ENCODE measurements at places on chromosomes 16 and 17.

DNA sequence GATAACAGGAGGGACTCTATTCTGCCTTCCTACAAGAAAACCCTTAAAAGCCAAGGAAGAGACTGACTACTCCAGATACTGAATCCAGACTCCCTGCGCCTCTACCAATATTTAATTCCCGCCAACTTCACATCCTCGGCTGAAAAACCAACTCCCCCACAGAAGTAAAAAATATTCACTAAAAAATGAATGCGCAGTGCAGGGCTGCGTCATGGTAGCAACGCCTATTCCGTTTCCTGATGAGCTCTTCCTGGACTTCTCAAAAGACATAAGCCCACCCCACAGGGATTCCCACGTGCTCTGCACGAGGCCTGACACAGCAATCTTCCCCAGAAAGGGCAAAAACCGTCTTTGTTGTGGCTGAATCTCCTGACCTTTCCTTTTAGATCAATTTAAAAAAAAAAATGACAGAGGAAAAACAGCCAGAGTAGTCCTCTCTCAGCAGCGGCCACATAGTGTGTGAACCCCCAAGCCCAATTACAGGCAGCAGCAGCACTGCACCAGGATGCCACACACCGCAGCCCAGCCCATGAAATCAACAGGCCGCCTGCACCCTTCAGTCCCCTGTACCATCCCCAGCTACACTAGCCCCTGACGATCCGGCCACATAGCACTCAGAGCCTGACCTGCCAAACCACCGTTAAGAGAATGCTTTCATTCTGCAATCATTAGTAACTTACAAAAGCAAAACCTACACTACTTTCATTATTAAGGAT lies 23.9 kb downstream of the KLHDC4 start:
- DNase-seq = no peak

GRCh38 chr17:58730937-58731336 lies 24.7 kb upstream of the PPM1E start:
- no peak for DNase-seq

DNA sequence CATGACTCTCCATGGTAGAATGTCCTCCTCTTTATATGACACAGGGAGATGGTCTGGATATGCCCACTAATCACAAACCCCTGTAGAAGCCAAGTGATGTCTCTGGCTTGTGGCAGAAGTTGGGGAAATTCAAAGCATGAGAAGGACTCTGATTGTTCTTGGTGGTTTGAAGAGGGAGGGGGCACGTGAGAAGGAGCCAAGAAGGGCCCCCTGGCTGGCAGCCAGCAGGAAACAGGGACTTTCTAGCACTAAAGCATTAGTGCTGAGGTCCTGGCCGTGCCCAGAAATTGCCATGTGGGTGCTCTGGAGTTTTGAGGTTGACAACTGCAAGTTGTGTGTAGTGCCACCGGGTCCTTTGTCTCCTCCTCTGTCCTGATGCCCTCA lies 199.9 kb downstream of the LGALS9B start:
- peak; percentile 27 for DNase-seq

DNA sequence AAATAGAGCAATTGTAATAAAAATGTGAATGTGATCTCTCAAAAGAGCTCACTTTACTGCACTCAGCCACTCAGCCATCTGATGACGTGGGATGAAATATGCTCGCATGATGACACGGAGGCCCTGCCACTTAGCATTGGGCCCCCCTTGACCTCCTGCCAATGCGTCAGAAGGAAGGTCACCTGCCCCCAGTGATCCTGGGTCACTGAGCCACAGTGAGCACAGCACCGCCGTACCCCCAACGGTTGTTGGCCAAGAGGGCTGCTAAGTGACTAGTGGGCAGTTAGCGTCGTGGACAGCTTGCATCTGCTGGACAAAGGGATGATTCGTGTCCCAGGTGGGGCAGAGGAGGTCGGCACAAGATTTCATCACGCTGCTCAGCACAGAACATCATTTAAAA lies 22.9 kb downstream of the ZC3H18 start:
- no peak for DNase-seq

- no peak for DNase-seq
Measured at GRCh38 chr17:79396696-79397095, 214.2 kb downstream of the RBFOX3 start.

GRCh38 chr16:82658796-82659195 lies 32.0 kb downstream of the CDH13 start:
- DNase-seq = no peak

- DNase-seq = no peak
Measured at GRCh38 chr17:51741458-51741857, 417.1 kb downstream of the CA10 start.

GRCh38 chr17:7323731-7324437 lies 5.3 kb downstream of the NEURL4 start:
- no peak for DNase-seq

DNA sequence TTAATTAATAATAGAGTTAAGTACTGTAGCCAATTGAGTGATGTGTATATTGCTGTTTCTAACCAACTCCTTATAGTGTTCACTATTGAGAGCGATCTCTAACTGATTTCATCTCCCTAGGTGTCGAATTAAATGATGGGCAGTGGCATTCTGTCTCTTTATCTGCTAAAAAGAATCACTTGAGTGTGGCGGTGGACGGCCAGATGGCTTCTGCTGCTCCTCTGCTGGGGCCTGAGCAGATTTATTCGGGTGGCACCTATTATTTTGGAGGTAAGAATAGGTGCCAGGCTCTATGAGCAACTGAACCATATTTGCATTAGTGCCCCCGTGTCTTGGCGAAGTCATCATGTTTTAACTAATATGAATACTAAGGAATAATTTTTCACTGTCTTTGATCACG lies 184.6 kb downstream of the CNTNAP4 start:
- no peak for DNase-seq

GRCh38 chr16:24255456-24256371 lies at the start of gene CACNG3:
TSS of gene CACNG3 (plus strand) at chr16:24256335. CDS start at chr16:24256755, 420 bp downstream.
- DNase-seq = peak; percentile 25

- peak; percentile 8 for DNase-seq
Measured at GRCh38 chr17:7956228-7956965, 24.4 kb downstream of the CNTROB start.

DNA sequence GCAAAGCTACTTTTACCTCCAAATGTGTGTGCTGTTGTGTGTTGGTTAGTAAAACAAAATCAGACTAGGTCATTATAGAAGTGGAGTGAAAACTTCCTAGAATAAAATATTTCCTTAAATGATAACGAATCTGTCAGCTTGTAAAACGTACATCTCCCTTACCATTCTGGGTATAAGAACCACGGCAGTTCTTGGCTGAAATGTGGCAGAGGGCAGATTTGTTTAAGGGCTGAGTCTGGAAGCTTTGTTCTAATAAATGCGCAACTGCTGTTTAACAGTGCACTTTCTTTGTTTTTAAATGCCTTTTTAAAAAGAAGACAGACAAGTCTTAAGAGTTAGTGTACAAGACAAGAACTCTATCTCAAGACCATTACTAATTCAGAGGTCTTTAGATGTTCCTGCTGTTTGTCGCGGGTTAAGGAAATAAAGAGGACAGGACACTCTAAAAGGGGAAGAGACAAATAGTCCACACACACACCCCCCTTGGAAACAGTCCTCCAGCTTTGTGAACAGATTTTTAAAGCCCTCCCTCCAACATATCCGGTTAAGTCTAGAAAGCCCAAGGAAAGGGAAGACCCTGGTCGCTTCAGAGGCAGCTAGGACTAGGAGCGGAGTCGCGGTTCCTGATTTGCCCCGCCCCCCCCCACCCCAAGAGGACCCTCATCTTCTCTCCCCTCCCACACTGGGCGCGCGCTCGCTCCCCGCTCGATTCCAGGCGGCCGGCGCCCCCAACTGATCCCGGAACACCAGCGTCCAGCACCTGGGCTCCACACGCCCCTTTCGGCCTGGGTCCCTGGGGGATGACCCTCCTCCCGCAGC lies 658 bp downstream of the SYNRG start:
- peak; percentile 43 for DNase-seq

- DNase-seq = peak; percentile 33
Measured at GRCh38 chr16:68377667-68378393, 67.0 kb downstream of the PRMT7 start.

GRCh38 chr17:62735044-62735651 lies 73.0 kb downstream of the MARCHF10 start:
- no peak for DNase-seq

DNA sequence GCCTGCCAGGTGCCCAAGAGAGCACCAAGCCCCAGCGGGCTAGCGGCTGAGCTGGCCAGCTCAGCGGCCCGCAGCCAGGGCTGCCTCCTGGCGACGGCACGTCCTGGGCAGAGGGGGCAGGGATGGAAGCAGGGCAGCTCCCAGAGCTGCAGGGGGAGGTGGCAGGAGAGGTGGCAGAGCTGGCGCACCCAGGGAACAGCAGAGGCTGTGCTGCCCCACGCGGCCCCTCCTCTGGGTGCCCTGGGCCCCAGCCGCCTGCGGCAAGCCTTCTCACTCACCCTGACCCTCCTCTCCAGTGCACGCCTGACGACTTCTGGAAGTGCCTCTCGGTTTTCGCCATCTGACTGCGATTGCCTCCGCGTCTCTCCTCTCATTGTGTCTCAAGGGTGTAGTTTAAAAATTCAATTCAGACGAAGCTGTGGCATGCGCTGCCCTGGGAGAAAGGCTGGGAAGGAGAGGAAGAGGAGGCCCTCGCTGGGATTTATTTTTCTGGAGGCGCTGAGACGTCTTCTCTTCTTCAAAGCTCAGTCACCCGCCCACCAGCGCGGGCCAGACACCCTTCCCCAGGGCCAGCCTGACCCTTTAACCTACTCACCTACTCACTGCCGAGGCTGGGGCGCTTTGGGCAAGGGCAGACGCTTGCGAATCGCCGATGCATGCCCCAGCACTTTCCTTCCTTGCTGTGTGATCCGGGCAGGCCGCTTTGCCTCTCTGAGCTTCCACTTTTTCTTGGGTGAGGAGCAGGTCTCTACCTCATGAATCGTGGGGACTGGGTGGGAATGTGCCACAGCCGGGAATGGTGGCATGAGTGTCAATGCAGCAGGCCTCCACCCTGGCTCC lies 24.9 kb downstream of the GSE1 start:
- DNase-seq = no peak

GRCh38 chr17:33287096-33287725 lies 5.9 kb downstream of the ASIC2 start:
- DNase-seq = no peak

DNA sequence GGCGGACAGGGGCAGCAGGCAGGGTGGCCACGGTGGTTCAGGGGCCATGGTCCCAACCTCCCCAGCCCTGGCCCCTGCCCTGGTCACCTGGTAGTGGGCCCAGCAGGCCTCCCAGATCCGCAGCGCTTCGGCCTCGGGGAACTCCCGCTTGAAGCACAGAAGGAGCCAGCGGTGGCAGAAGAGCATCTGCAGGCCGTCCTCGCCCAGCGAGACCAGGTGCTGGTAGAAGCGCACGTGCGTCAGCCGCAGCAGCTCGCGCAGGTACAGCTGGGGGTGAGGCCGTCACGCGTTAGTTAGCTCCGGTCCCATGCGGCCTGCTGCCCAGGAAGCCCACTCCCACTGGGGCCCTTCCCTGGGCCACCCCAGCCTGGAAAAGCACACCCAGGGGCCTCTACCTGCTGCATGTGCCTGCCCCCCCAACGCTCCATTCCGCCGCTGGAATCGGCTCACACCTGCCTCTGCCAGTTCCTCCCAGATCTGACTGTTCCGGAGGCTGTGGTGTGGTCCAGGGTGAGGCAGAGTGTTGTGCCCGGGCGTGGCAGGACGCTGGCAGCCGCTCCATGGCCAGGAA lies 90.8 kb downstream of the TBC1D16 start:
- DNase-seq = no peak

DNA sequence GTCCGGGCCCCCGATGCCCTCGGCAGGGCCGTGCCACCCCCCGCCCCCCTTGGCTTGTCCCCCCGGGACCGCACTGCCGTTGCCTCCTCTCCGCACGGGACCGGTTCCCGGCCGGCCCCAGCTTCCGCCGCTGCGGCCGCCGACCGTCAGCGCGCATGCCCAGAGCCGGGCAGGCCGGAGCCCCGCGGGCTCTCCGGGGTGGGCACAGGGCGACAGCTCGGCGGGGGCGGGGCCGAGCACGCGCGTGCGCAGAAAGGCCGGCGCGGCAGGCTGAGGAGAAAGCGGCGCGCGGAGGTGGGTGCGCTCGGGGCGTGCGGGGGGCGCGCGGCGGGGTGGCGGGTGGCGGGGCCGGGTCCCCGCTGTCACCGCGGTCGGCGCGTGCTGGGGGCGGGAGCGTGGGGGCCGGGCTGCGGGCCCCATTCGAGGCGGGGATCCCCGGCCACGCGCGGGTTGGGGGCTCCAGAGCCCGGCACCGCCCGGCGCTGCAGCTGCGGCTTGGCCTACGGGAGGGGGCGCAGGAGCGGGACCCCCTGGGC lies at the start of gene TBC1D24:
Gene TBC1D24 (plus strand): TSS at position 251 of the 536 bp plus-strand sequence. CDS start 21,022 bp downstream, outside the sequence.
- DNase-seq = peak; percentile 77

DNA sequence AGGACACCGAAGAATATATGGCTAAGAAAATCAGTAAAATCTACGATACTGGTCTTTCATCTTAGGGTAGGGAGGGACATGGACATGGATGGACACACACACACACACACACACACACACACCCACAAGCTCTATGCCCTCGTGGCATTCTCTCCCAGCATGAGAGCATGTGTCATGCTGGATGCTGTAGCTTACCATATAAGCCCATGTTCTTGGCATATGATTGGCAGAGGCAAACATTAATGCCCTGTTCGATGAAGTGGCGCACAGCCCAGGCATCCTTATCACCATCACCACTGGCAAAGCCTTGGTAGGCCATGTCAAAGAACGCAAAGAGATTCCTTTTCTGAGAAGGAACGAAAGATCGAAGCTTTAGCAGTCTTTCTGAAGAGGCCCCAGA lies 17.6 kb downstream of the GOT2 start:
- DNase-seq = peak; percentile 31

- DNase-seq = no peak
Measured at GRCh38 chr16:4902038-4902437, 34.9 kb downstream of the PPL start.

DNA sequence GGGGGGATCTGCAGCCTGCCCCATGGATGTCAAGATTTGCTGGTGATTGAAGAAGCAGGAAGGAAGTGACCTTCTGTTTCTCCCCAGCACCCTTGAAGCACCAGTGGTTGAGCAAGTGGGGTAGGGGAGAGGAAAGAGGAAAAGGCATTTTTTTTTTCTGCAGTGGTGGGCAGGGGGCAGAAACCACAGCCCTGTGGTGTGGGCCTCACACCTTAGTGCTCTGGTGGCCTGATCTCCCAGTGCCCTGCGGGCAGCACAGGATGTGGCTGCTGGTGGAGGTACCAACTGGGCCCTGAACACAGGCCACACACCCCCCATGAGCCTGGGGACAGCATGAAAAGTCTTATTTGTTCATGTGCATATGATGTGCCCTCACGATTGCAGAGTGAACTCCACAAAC lies 7.1 kb downstream of the ITGAD start:
- DNase-seq = no peak

GRCh38 chr17:43129671-43130010 lies 4.5 kb upstream of the BRCA1 start:
- DNase-seq = no peak

DNA sequence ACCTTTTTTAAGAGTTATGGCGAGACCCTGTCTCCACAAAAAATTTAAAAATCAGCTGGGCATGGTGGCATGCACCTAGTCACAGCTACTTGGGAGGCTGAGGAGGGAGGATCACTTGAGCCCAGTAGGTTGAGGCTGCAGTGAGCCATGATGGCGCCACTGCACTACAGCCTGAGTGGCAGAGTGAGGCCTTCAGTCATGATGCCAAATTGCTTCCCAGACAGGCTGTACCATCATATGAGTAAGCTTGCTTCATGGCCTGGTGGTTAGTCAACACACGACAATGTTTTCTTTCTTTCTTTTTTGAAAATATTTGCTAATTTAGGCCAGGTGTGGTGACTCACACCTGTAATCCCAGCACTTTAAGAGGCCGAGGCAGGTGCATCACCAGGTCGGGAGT lies 12.5 kb downstream of the NTAN1 start:
- DNase-seq = no peak

- DNase-seq = peak; percentile 65
Measured at GRCh38 chr17:40219594-40220338, 662 bp downstream of the WIPF2 start.

GRCh38 chr16:50809561-50809960 lies 67.7 kb downstream of the CYLD start:
- DNase-seq = no peak
